H7 (cell line): ENCODE measurements at places on chromosomes 6 and 20. TPM values are rescaled to one million over a fixed set of nuclear protein-coding genes. Genes with fewer than 3 reads are reported as not detected.

- no peak for DNase-seq
These were observed 266.0 kb upstream of the CITED2 start for GRCh38 chr6:139640448-139640847.

LAMA2 gene
- 2.2 and 2.8 TPM in 2 replicates for total RNA-seq

DNA sequence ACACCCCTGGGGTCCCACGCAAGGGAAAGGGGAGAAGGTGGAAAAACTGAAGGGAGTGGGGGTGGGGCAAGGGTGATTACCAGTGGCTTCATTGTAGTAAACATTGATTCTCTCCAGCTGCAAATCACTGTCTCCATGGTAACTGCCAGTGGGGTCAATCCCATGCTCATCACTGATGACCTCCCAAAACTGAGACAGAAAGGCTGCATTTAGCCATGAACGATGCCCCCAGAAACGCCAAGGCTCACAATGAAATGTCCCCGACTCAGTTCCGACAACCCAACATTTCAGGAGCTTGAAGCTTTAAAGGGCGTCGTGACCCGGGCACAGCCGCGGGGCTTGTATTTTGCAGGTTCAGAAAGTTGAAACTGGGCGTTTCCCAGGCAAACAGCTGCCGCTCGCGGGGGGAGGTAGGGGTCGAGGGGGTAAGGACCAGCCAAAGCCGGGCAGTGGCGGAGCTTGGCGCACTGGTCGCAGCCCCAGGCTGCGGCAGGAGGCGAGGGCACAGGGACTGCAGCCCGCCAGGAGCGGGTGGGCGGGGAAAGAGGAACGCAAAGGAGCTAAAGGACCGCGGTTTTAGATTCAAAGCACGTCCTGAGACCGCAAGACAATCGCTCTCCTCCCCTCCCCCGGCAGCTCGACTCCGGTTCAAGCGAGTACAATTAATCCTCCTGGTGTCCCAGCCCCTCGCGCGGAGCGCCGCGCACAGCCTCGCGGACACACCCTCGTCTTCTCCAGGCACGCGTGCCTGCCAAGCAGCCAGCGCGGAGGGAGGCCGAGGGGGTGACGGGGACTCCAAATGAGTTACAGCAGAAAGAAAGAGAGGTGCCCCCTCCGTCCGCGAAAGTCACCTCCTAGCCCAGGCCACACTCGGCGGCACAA, 731 bp downstream of the TUBB2B start:
- DNase-seq: peak; percentile 84

DNA sequence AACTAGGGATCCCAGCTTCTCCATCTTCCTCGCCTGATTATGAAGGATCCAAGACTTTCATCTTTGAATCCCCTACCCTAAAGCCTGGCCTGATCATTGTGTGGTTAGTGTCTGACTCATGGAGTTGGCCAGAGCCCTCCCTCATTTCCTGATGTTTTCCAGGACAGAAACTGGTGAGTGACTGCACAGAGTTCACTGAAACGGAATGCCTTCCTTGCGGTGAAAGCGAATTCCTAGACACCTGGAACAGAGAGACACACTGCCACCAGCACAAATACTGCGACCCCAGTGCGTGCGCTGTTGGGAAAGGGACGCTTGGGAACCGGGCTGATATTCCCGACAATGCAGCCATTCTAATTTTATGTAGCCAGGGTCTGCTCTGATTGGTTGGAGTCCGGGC, 4.0 kb downstream of the CD40 start:
- peak; percentile 5 for DNase-seq

DNA sequence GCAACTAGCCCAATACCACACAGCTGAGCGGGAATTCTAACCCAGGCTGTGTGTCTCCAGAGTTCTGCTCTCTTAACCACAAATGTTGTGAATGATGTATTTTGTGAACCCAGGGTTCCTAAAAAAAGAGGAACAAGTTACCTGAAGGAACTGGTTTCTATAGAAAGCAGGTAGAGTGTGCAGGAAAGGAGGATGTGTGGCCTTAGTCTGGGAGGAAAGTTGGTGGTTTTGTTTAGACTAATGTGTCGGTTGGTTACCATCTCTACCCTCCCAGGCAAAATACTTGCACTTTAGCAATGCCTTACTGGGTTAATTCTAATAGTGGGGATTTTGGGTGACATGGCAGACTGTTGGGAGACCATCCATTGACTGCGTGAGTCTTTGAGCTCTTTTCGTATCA, 143.3 kb downstream of the SCP2D1 start:
- no peak for DNase-seq

DNA sequence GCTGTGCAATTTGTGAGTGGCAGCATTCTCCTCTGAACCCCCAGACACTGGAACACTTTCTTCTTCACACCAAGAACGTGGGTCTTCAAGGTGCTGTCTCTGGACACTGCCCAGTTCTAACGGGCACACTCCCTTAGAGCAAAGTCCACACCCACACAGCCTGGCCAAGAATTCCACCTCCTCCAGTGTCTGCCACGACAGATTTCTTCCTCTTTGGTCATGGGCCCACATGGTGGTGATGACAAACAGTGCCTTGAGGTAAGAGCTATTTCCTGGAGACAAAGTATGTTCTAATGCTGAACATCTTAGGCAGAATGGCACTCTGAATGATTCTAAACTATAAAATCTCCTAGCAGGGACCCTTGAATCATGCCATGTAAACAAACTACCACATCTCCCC, 25.5 kb upstream of the SSTR4 start:
- no peak for DNase-seq
